ENCODE measurements at places on chromosomes 12 and 14.

DNA sequence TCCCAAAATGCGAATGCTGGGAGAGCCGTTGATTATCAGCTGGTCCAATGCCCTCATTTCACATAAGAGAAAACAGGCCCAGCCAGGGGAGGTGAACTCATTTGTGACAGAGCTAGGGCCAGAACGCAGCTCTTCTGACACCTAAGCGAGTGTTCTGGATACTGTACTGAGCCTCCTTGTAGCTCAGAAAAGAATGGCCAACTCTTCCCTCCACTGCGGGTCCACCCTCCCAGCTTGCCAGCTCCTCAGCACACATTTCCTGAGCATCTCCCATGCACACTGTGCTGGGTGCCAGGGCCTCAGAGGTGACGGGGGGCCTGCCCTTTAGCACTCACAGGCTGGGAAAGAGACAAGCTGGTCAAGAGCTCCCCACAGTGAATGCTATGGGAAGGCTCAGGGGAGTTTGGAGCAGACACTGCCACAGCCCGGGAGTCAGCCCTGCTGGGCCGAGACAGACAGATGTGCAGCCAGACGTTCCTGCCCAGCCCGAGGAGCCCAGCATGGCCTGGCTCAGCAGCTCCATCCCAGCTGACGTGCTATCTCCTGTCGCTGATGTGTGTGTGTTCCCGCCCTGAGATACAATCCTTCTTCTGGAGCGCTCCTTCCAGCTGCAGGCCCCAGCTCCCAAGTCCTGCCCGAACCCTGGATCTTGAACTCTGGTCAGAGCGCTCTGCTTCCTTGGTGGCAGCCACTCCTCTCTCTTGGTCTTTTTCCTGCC lies 3.5 kb downstream of the CMTM5 start:
- DNase-seq: no peak

- DNase-seq: no peak
These were observed 3.3 kb upstream of the RPH3A start for GRCh38 chr12:112788205-112788604.

- no peak for DNase-seq
These were observed 478.9 kb upstream of the MGAT4C start for GRCh38 chr12:86735072-86735471.

DNA sequence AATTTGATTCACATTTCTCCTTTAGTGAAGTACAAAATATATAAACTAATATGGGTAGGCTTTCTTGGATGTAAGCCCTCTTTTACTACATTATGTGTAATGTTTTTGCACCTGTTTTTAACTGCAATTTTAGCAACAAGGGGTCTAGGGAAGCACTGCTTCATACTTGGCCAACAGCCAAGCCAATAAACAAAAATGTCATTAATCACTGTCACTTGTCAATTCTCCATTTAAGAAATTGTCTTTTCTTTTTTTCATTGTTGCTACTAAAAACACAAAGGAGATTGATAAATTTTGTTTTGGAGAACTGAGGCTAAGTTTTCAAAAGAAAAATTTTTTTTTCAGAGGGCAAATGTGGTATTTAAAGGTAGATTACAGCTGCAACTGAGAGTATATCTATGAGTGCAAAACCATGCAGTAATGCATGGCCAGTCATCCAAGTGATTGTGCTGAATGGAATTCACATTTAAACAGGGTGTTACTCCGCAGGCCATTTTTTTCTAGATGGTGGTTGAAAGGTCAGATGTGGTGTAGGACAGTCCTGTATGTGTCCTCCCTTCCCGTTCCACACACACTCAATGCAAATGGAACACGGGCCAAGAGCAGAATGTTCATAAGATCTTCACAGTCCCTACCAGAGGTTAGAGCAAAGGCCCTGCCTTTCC lies 503.0 kb upstream of the LMO3 start:
- no peak for DNase-seq

DNA sequence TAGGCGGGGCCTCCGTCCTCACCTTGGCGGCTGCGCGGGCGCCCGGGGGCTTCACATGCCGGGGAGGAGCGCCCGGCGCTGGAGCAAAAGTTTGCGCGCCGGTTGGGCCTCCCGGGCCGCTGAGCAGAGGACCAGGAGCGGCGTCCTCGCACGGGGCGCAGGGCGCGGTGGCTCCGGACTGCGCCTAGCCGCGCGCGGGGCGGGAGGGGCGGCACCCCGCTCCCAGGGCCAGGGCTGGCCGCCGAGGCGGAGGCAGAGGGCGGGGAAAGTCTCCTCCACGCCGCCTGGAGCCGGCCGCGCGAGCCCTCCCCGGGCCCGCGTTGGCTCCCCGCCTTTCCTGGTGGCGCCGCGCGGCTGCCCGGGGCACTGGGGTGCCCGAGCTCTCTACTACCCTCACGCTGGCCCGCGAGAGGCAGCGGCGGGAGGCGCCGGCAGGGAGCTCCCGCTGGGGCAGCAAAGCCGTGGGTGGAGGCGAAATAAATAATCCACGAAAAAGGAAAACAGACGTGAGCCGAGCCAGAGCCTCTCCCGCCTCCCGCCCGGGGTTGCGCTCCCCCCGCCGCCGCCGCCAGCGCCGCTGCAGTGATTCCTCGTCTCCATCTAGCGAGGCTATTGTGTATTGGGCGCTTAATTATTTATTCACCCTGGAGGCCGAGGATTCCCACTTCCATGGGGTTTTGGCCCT lies 400 bp upstream of the PRIMA1 start:
- DNase-seq: no peak

- no peak for DNase-seq
These were observed 8.5 kb upstream of the MDM1 start for GRCh38 chr12:68340404-68341270.

DNA sequence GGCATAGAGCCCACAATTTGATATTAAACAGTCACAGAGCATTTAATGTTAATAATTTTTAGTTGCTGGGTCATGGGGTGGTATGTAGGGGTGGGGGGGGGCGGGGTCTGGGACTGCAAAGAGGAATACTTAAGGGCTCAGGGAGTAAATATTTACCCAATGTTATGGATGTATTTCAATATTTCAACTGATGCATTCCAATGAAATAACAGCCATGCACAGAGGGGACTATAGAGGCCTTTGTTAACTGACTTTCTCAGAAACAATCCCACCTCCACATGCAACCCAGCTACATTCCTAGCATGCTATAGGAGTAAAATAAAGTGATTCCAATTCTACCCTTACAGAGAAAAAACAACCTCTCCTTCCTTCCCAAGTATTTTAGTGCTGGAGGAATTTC lies 7.9 kb upstream of the BBS10 start:
- DNase-seq: no peak

DNA sequence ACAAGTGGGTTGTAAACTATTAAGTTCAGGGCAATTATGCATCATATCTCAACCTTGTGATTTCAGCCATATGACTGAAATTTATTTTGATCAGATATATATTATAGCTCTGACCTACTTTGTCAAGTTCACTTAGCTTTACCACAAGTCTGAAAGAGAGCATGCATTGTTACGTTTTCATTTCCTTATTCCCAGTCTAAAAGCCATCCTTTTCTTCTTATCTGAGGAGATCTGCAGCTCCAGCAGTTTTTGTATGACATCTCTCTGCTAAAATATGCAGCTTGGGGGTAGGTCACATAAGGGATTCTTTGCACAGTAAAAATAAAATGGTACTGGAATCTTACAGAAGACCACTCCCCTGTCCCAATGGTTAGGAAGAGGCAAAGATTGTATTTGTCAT lies 1682.8 kb upstream of the FLRT2 start:
- no peak for DNase-seq

DNA sequence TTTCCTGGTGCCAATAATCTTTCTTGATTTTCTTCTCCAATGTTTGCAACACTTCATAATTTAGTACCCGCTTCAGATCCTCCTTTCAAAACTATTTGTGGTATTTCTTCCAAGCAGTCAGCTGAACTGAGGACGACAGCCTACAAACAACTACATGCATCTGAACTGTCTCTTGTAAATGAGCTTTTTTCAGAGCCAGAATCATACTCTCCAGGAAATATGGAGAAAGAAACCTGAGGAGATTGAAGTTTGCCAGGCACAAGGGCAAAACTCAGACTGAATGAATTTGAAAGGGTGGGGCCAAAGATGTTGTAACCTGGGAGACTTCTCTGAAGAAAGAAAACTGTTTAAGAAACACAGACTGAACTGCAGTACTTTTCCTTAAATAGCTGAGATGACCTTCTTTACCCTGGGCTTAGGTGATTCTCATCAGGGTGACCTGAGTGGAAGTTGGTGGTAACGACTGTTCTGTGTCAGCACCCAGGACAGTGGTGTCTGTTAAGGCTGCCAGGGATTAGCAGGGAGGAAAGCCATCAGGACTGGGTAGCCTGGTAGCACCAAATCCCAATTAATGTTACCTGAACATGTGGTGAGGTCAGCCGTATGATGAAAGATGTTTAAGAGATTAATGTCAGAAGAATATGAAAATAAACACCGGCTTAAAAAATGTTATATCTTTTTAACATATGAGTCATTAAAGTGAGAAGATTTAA lies 95.0 kb downstream of the TGFB3 start:
- no peak for DNase-seq

DNA sequence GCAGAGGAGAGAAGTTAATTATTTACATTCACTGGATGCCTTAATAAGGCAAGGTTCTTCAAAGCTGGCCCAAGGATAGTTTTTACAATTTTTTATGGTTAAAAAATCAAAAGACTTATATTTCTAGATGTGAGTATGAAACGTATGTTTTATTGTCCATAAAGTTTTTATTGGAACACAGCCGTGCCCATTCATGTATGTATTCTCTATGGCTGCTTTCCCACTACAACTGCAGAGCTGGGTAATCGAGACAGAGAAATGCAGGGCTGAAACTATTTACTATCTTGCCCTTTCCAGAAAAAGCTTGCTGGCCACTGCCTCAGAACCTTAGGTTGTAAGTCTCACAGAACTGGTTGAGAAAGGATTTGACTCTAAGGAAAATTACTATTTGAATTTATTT lies 16.4 kb downstream of the JKAMP start:
- no peak for DNase-seq

- no peak for DNase-seq
These were observed 108.2 kb downstream of the STXBP6 start for GRCh38 chr14:24941719-24942118.

GRCh38 chr12:121202407-121203355 lies 7.2 kb upstream of the P2RX4 start:
- DNase-seq: no peak

- no peak for DNase-seq
These were observed at the start of gene NAA25 for GRCh38 chr12:112108202-112109079. NAA25 (minus strand) TSS chr12:112108783; CDS start chr12:112108773, 10 bp downstream.

DNA sequence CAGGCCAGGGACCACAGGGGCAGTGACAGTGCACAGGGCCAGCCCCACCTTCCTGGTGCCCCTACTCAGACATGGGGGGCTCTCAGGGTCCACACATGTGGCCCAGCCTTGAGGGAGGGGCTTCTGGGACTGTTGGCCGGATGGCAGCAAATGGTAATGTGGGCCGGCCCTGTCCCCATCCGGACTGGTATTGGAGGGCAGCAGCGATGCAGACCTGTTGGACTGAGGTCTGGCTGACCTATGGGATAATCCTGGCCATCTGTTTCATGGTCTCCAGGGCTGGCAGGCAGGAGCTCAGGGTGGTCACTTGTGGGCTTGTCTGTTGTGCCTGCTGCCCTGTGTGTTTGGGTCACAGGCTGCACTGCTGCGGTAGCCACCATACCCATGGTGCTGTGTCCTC lies 387.5 kb downstream of the TMEM121 start:
- DNase-seq: no peak

- no peak for DNase-seq
These were observed 93.4 kb downstream of the DIO2 start for GRCh38 chr14:80117876-80118275.

DNA sequence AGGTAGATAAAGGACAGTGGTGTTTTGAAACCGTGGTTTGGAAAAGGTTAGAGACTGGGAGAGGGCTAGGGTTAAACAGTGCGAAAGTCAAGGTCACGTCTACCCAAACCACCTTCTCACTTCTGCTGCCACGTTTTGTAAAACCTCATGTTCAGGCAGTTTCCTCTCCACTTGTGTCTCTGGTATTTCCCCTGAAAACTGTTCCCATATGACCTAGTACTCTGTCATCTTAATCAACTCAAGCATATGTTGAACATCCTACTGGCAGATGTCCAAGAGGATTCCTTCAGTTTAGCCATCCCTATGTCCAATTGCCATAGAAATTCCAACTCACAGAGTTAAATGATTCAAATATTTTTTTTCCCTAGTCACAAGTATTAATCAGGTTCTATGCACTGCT lies 17.4 kb downstream of the CLEC4C start:
- DNase-seq: no peak

DNA sequence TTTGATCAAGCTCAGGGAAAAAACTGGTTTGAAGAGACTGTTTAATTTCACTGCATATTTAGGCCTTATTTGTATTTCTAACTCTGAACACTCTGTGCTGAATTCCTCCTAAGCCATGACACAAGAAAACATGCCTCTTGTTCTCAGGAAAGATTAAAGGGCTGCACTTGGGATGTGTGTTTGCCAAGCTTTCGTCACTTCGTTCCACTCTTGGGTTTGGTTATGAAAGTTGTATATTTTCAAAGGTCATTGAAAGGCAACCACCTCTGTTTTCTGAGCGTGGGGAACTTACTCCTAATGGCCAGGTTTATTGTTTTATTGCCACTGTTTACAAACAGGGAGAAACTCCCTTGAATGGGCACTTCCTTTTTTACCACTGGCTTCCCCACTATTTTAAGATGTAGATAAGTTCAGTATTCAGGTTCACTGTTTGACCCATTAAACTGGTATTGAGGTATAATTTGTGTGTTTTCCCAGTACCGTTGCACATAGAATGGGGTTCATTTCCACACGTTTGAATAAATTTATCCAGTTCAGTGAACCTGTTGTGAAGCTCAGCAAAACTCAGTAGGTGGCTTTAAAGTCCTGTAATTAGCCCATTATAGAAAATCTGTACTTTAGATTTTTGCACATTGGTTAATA lies 65.3 kb downstream of the NKX2-1 start:
- DNase-seq: no peak

DNA sequence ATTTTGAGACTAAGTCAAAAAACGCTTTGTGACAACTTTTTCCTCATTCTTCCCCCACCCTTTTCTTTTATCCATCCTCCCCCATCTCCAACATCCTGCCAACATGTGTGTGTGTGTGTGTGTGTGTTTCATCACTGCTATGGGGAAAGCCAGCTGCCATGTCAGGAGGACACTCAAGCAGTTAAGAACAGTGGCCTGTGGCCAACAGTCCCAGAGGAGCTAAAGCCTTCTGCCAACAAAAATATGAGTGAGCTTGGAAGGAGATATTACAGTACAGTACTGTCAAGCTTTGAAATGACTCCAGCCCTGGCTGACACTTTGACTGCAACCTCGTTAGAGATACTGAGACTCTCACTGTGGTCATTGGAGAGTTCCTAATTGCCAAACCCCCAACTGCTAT lies 5.0 kb upstream of the CSRP2 start:
- no peak for DNase-seq

DNA sequence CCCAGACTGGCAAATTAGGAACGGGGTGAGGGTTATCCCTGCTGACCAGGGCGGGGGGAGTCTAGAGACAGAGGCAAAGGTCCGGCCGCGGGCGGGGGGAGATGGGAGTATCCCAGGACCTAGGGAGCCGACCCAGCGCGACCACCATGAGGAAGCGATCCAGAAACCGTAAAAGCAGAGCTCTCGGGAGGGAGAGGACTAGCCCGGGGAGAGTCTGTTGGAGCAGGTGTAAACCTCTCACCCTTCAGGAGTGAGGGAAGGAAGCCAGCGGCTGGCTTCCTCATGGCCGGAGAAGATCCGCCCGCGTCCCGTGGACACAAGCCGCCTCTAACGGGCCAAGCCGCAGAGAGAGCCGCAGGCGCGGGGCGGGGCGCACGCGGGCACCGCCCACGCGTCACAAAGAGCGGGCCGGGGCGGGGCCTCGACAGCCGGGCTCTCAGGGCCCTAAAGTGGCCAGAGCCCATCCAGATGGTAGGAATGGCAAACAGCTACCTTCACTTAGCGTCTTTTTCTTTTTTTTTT lies at the start of gene ACRBP:
TSS of gene ACRBP (minus strand) at position 350 of the 522 bp plus-strand sequence. CDS start at position 284, 66 bp downstream.
- no peak for DNase-seq

GRCh38 chr14:53430870-53431269 lies 277.7 kb upstream of the DDHD1 start:
- no peak for DNase-seq
